OCI-M1 (cell line): ENCODE measurements at places on chromosomes 16 and 17.

DNA sequence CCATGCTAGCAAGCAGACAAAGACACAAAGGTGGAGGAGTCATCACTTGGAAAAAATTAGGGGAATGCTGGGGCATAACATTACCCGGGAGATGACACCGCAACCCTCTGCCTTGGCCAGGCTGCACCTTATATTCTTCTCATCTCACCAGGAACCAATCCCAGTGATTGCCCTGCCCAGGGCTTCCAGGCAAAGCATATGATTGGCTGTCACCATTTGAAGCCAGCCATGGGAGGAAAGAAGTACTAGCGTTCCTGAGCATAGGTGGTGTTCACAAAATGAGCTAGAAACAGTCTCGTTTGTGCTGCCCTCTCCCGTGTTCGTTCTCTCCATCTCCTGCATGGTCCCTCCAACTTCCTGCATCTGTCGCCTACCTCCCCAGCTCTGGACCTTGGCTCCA is 29.6 kb downstream of the TEKT5 start:
- DNase-seq = no peak

GRCh38 chr16:64339052-64339770 is 782.7 kb downstream of the CDH11 start:
- DNase-seq = no peak

GRCh38 chr16:50365791-50366575 is 2.8 kb downstream of the BRD7 start:
- DNase-seq = peak; percentile 11

DNA sequence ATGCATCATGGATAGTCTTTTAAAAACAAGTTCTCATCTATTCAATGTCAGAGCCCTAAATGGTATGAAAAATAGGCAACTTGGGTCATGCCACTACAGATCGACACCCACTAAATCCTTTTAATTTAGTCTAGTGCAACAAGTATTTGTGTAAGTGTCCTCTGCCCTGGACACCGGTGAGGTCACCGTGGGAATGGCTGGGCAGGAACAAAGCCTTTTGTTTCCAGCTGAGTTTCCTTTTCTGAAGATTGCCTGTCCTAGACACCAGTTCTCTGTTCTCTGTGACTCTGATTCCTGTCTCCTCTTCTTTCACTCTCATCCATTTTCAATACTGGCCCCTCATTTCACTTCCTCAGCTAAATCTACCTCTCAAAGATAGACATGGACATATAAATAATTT is 446.5 kb downstream of the MAF start:
- no peak for DNase-seq

DNA sequence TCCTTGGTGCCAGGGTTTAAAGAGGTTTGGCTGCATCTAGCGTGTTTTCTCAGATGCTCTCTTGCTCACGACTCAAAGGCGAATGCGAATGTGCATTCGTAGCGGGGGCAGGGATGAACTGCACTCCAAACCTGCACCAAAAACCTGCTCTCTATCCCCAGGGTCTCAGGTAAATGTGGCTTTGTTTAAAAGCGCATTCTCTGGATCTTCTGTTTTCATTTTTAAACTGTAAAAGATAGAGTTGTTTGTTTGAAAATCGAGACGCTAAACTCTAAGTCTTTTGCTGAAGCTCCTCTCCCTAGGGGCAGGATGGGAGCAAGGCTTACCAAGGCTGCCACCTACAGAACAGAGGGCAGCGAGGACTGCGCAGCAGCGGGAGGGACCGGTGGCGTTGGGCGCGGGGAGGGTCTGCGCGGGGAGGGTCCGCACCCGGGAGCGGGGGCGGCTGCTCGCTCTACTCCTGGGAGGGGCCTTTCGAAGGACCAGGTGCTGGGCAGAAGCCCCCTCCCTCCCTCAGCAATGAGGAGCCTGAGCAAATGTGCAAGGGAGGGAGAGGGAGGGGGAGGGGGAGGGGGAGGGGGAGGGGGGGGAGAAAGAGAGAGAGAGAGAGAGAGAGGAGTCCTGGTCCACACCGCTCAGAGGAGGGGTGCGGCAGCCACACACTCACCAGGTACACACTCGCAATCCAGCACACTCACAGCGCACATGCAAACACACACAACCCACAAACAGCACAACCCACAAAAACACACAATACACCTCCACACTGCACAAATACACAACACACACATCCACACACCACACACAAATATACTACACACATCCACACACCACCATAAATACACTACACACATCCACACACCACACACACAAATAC is 142.8 kb downstream of the GRIN2A start:
- no peak for DNase-seq

GRCh38 chr16:4051591-4051990 is 64.7 kb downstream of the ADCY9 start:
- no peak for DNase-seq

DNA sequence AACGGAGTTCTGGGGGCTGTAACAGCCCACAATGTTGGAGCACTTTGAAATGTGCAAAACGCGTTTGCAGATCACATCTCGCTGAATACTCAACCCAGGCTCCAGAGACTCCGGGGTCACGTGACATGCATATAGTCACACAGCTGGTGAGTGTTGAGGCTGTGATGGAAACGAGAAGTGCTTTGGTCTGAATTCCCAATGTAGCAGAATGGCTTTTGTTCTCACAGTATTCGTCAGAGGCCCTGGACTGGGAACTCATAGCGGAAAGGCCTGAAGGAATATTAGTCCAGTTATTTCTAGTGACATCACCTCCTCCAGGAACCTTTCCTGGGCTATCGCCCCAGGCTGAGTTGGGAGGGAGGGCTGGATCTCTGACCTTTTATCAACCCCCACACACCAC is 95.8 kb upstream of the CRHR1 start:
- DNase-seq = no peak

DNA sequence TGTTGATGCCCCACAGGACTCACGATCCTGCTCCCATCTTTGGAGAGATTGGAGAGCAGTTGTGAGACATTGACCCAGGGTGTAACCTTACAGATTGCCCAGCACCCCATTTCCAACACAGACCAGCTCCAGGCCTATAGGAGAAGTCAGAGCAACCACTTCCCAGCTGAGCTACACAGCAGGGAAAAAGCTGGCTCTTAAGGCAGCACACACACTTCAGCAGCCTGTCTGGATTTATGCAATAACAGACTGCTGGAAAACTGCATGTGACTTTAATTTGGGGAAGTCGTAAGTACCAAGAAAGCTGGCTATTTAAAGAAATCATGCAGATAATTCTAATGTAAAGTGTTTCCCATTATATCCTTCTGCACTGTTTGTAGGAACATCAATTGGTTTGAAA is 30.8 kb downstream of the NOG start:
- DNase-seq = peak; percentile 11

GRCh38 chr17:64037802-64038201 is 17.4 kb upstream of the ICAM2 start:
- peak; percentile 92 for DNase-seq

GRCh38 chr16:55571-56136 is 2.0 kb downstream of the SNRNP25 start:
- no peak for DNase-seq

DNA sequence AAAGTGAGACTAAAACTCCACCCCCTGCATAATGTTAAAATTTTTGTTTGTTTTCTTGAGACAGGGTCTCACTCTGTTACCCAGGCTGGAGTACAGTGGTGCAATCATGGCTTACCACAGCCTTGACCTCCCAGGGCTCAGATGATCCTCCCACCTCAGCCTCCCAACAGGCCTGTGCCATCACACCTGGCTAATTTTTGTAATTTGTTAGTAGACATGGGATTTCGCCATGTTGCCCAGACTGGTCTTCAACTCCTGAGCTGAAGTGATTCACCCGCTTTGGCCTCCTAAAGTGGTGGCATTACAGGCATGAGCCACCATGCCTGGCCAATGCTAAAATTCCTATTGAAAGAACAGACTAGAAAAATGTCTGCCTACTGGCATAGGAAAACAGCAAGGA is 103.8 kb downstream of the TRIM37 start:
- DNase-seq = no peak

DNA sequence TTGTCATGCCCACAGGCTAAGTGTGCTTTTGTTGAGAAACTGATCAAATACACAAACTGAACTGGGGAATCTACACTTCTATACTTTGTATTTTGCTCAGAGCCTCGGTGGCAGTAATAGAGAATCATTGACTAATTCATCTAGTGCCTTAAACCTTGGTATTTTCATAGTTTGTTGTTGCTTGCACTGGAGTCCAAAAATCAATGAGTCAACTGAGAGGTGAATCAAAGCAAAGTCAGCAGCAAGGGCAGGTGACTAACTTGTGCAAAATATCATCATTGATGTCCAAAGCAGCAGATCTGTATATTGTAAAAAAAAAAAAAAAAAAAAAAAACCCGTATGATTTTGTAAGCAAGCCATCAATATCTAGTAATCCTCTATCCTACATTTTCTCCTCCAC is 296.4 kb downstream of the MAP2K6 start:
- no peak for DNase-seq

GRCh38 chr16:78434401-78434800 is 334.9 kb downstream of the WWOX start:
- no peak for DNase-seq

- DNase-seq = no peak
Measured at GRCh38 chr17:7326186-7326585, 2.9 kb downstream of the NEURL4 start.

GRCh38 chr16:87375426-87376135 is 8.0 kb downstream of the FBXO31 start:
- DNase-seq = no peak

DNA sequence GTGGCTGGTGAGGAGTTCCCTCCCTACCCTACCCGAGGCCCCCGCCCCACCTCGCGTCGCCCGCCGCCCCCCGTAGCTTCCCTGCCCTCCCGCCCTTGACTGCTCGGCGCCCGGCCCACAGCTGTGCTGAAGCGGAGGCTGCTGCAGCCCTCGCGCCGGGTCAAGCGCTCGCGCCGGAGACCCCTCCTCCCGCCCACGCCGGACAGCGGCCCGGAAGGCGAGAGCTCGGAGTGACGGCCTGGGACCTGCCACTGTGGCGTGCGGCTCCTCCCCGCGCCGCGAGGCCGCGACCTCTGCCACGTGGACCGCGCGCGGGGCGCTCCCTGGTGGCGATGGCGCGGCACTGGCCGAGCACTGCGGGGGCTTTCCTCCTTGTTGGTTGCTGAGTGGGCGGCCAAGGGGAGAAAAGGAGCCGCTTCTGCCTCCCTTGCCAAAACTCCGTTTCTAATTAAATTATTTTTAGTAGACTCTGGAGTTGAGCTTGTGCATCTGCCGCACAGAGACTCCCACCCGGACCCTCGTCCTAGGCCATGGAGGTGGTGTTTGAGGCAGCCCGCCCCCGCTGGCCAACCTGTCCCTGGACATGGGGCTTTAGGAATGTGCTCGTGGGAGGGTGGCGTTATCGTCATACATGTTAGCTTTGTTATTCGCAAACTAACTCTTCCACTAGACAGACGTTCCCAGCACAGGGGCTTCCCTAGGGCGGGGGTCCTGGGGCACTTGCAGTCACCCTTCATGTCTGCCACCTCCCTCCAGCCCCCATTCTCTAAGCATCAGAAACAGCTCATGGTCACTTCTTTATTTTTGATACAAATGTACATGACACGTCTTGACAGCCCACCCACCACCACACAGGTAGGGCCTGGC is 4.4 kb downstream of the TP53I13 start:
- DNase-seq = no peak

GRCh38 chr16:50259334-50260205 is 6.8 kb upstream of the ADCY7 start:
- DNase-seq = no peak

DNA sequence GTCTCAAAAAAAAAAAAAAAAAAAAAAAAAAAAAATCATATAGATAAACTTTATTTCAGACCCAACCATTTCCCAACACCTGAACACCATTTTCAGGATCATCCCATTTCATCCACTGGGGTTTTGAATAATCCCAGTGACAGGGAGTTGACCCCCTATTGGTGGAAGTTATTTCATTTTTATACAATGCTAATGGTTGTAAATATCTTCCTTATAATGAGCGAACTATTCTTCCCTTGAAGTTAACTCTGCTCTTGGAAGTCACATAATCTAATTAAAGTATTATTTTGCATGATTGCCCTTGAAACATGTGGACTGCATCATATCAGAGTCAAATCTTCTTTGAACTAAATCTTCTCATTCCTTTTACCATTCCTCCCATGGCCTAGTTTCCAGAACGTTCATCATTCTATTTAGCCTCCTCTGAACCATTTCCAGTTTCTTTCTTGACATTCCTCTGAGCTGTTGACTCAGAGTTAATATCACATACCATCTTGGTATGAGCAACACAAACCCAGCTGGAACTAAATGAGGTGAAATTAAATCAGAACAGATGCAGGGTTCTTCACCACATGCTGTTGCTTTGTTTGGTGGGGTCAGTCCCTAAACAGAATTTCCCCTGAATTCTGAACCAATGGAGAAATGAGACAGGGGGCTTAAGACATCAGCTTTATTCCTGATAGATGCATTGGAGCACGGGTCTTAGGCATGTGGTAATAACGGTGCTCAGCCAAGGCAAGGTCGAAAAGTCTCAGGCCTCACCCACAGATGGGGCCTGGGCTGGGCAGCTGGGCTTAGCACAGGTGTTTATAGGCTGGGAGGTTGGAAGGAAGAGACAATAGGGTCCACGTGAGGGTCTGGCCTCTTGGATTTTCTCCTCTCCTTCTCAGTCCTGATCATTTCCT is 8.9 kb downstream of the HSD17B2 start:
- DNase-seq = no peak

GRCh38 chr16:7344830-7345780 is 12.5 kb downstream of the RBFOX1 start:
- no peak for DNase-seq

DNA sequence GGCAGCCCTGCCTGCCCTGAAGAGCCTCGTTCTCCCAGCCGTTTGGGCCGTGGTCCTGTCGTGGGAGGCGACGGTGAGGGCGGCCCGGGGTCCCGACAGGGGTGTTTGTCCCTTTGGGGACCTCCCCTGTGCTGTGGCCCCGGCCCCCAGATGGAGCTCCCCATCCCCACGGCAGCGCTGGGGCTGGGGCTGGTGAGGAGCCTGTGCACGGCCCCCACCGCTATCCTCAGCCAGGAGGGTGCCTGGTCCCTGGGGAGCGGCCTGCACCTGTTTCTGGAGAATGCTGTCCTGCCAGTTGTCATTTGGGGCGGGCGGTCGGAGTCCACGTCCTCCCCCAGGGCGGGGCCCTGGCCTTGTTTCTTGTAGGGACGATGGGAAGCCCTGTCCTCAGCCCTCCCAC is 6.6 kb downstream of the CAPN15 start:
- no peak for DNase-seq

DNA sequence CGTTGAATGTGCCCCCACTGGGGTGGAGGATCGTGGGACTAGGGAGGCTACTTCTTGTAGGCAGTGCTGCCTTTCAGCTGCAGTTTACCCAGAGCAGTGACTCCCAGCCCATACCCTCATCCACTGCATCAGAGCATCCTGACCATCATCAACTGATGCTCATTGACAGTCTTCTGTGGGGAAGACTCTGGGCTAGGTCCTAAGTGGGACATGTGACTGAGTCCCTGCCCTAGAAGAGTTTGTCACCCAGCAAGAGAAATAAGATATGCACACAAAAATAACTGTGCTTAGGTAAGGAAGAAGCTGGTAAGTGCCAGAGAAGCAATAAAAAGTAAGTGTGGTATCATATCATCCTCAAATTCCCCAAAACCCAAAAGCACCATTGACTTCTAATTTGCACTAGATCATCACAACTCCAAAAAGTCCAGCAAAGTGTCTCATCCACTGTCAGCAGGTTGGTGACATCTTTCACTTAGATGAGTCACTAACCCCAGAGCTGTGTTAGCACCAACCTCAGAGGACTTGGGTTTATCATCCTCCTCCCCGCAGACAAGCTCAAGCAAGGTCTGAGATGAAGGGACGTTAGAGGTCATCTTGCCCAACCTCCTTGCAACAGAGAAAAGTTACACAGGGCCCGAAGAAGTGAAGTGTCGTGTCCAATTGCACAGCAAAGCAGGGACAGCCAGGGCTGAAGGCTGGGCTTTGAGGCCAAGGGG is 99.0 kb downstream of the CCDC182 start:
- no peak for DNase-seq
